Testis (tissue), 5 donors: ENCODE measurements at places on chromosomes 5 and 9. TPM values are rescaled to one million over a fixed set of nuclear protein-coding genes. Genes with fewer than 3 reads are reported as not detected.

- no peaks in the 10 kb centered on the region for H3K4me1 ChIP-seq
- no peaks in the 10 kb centered on the region for H3K27me3 ChIP-seq
- DNase-seq, result no peak
- H3K36me3 ChIP-seq, result no peaks in the 10 kb centered on the region
Measured at GRCh38 chr5:19927919-19928318, 60.1 kb downstream of the CDH18 start.

DNA sequence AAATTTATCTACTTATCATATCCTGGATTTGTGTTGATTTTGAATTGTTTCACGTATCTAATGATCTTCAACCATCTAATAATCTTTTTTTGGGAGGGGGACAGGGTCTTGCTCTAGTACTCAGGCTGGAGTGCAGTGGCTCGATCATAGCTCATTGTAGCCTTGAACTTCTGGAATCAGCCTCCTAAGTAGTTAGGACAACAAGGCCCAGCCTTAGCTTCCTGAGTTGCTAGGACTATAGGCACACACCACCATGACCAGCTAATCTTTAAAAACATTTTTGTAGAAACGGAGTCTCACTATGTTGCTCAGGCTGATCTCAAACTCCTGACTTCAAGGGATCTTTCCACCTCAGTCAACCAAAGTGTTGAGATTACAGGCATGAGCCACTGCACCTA is 34.6 kb downstream of the MRPS27 start:
- no peaks in the 10 kb centered on the region for H3K27me3 ChIP-seq
- peaks cover 8% of the 10 kb centered on the region for H3K4me1 ChIP-seq
- no peak overlapping the region for H3K27ac ChIP-seq
- DNase-seq, result no peak

GRCh38 chr5:160036243-160036642 is 27.3 kb downstream of the TTC1 start:
- no peak overlapping the region for H3K27ac ChIP-seq
- peaks cover 2% of the 10 kb centered on the region for H3K4me1 ChIP-seq
- H3K4me3 ChIP-seq, result no peak overlapping the region
- H3K36me3 ChIP-seq, result no peaks in the 10 kb centered on the region
- H3K27me3 ChIP-seq, result no peaks in the 10 kb centered on the region

- H3K4me1 ChIP-seq, result peaks cover 4% of the 10 kb centered on the region
- no peak overlapping the region for H3K4me3 ChIP-seq
- H3K27me3 ChIP-seq, result no peaks in the 10 kb centered on the region
- H3K27ac ChIP-seq, result no peak overlapping the region
- H3K36me3 ChIP-seq, result no peaks in the 10 kb centered on the region
Measured at GRCh38 chr5:138445547-138446271, 6.9 kb downstream of the REEP2 start.

DNA sequence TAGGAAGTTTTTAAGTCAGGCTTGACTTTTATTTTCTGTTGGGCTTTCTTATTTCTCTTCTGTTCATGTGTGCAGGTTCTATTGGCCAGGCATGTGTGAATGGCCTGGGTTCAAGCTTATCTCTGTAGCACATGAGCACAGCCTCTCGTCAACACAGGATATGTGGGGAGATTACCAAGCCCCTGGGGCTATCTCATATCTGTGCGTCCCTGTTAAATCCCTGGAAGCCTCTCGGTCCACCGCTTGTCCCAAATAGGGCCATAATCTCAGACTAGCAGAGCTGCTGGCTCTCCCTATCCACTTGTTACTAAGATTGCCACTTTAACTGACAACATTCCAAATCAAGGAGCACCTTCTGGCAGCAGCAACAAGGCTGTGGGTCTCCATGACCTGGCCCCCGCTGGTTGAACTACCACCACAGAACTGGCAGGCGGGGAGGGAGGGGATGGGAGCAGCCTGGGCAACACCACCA is 28.4 kb upstream of the EBF1 start:
- H3K27me3 ChIP-seq, result no peaks in the 10 kb centered on the region
- H3K4me3 ChIP-seq, result no peak overlapping the region
- H3K4me1 ChIP-seq, result peaks cover 4% of the 10 kb centered on the region
- no peak overlapping the region for H3K27ac ChIP-seq
- DNase-seq, result no peak

GRCh38 chr9:114476891-114477469 is 28.3 kb downstream of the WHRN start:
- no peaks in the 10 kb centered on the region for H3K27me3 ChIP-seq
- no peak overlapping the region for H3K27ac ChIP-seq
- H3K36me3 ChIP-seq, result no peaks in the 10 kb centered on the region
- peaks cover 29% of the 10 kb centered on the region for H3K4me1 ChIP-seq
- peak; percentile 91 for DNase-seq
- H3K4me3 ChIP-seq, result no peak overlapping the region

DNA sequence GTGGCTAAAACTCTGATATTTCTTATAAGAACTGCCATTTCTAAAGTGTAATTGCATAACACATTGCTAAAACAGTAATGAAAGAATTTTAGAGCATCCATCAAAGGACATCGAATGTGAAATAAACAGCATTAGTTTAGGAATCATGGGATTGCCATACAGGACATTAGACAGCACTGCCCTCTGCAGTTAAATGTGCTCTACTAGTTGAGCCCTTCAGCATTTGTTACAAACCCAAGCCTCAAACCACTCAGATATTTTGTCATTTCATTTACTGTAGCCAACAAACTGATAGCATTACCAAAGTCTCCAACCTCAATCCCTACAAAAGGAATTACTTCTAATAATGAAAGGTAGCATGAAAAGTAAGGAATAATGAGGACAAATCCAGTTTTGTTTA is 116.8 kb upstream of the COX7C start:
- no peaks in the 10 kb centered on the region for H3K4me1 ChIP-seq
- H3K4me3 ChIP-seq, result no peak overlapping the region
- DNase-seq, result no peak
- no peak overlapping the region for H3K27ac ChIP-seq
- no peaks in the 10 kb centered on the region for H3K27me3 ChIP-seq

The SLC36A3 gene
- total RNA-seq, result 4.2 TPM

DNA sequence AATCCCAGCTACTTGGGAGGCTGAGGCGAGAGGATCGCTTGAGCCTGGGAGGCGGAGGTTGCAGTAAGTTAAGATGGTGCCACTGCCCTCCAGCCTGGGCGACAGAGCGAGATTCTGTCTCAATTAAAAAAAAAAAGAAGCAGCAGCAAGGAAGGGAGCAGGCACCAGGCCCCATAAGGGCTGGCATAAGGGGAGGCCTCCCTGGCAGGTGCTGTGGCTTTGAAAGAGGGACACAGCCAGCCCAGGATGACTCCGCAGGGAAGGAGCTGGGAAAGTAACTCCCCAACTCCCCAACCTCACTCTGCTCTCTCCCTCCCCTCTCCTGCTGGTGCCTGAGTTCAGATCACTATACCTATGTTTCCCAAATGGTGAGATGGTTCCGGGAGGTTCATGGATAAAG is 70.1 kb downstream of the NDFIP1 start:
- no peaks in the 10 kb centered on the region for H3K4me1 ChIP-seq
- no peak overlapping the region for H3K4me3 ChIP-seq
- no peak overlapping the region for H3K27ac ChIP-seq

DNA sequence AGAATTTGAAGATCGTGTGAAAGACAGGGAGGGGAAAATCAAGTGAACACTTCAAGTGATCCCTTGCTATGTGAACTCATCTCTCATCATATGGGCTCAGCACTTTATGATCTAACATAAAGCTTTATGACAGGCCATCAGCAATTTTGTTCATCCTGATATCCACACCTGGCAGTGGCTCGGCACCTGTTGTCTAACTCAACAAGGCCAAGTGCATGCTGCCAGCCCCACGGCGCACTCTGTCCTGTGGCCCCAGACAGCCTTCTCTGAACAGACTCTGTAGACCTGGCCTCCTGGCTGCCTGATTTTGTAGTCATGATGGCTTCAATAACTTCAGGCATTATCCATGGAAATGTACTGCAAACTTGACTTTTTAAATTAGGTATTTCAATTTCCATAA is 106.3 kb downstream of the MEF2C start:
- no peak overlapping the region for H3K4me3 ChIP-seq
- no peaks in the 10 kb centered on the region for H3K4me1 ChIP-seq
- H3K27ac ChIP-seq, result no peak overlapping the region
- no peak for DNase-seq
- H3K27me3 ChIP-seq, result no peaks in the 10 kb centered on the region
- no peaks in the 10 kb centered on the region for H3K36me3 ChIP-seq
